Effector memory CD4-positive, alpha-beta T cell (primary cell): ENCODE measurements at places on chromosomes 2 and 18.

DNA sequence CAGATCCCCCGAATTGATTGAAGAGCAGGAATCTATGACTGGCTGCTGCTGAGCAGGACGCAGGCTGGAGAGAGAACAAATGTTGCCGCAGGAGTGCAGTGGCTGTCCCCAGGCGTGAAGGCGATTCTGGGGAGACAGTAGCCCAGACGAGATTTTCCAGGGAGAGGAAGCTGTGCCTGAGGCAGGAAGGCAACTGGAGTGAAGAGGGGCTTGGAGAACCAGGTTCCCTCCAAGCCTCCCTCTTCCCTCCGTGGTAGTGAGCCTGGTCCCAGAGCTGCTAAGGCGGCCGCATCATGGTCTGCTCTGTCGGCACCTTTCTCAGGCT lies 1.3 kb upstream of the NPPC start:
- DNase-seq = no peak
- H3K4me3 ChIP-seq = no peak overlapping the region
- peaks cover 23% of the 10 kb centered on the region for H3K4me1 ChIP-seq
- H3K27ac ChIP-seq = no peak overlapping the region

DNA sequence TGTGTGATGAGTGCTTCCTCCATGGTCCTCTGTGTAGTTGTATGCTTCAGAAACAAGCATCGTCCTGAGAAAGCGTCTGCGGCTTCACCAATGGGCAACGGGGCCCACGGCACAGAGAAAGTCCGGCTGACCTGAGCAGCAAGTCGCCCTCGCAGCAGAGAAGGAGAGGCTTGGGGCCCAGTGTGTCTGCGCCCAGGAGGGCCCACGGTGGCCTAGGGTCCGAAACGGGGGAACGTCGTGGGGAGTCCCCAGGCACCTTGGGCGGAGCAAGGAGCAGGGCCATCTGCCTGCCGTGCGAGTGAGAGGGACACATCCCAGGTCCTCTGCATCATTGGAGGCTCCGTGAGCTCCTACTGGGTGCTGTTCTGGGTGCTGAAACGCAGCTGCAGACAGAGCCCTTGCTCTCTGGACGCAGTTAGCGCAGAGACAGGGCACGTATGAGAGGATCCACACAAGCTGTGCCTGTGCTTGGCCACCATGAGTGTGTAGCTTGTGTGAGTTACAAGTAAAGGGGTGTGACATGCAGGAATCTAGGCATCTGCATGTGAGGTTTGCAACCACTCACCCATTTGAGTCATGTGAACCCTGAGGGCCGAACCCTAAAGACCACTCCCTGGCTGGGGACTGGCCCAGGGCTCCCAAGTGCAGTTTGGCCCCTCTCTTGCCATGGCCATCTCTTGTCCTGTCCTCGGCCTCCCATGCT lies 10.6 kb downstream of the GPC1 start:
- H3K27ac ChIP-seq = no peak overlapping the region
- H3K4me1 ChIP-seq = no peaks in the 10 kb centered on the region
- no peak overlapping the region for H3K4me3 ChIP-seq
- H3K36me3 ChIP-seq = no peaks in the 10 kb centered on the region
- H3K27me3 ChIP-seq = peaks cover 3% of the 10 kb centered on the region
- DNase-seq = no peak

GRCh38 chr2:231931481-231931915 lies 5.3 kb upstream of the NPPC start:
- no peaks in the 10 kb centered on the region for H3K36me3 ChIP-seq
- H3K27ac ChIP-seq = no peak overlapping the region
- H3K4me3 ChIP-seq = no peak overlapping the region
- DNase-seq = no peak
- H3K27me3 ChIP-seq = peaks cover 12% of the 10 kb centered on the region
- peaks cover 7% of the 10 kb centered on the region for H3K4me1 ChIP-seq

DNA sequence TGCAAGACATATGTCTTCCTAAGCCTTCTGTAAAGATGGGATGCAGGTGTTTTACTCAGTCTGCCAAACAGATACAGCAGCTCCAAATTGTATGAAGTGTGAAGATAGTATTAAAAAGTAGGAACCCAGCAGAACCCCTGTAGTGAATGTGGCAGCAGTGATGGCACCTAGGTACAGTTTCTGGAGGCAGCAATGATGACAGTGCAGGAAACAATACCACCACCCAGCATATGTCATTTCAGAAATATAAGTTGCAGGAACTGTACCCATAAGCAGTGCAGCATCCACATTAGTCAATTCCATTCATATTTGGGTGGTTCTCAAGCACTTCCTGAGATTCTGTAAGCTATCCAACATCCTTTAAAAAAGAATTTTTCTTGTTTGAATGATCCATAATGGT lies 46.7 kb upstream of the ATP5MC3 start:
- H3K27me3 ChIP-seq = no peaks in the 10 kb centered on the region
- no peaks in the 10 kb centered on the region for H3K36me3 ChIP-seq
- H3K27ac ChIP-seq = no peak overlapping the region
- no peaks in the 10 kb centered on the region for H3K4me1 ChIP-seq

GRCh38 chr2:2699121-2699505 lies 368.0 kb upstream of the MYT1L start:
- H3K4me3 ChIP-seq = no peak overlapping the region
- no peak overlapping the region for H3K27ac ChIP-seq
- H3K4me1 ChIP-seq = no peaks in the 10 kb centered on the region
